Stimulated activated CD8-positive, alpha-beta memory T cell treated with anti-CD3 and anti-CD28 coated beads, Interleukin-4, amount 100 ng/mL, for 4 hours (primary cell): ENCODE measurements at places on chromosomes 5 and 9.

DNA sequence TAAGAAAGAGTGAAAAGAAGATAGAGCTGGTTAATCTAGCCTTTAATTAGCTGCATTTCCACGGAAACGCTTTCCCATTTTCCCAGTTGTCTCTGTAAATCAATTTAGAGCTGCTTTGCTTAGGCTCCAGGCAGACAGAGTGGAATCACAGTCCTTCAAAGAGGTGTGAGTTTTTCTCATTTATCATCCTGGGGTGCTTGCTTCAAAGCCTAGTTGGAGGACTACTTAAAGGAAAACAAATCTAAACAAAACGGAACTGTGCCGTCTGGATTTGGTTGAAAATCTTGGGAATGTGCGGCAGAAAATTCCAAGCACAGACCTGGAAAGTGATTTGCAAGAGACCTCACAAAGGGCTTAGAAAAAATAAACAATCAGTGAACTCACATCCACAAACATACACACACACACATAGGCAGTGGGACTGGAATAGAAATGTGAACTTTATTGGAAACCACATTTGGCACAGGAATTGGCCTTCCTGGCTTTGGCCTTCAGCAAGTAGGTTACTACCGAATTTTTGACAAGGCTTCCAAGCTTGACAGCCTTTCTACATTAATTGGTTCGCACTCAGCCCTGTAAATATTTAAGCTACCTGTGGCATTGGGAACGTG is 235.2 kb upstream of the SLC24A2 start:
- no peak for DNase-seq

GRCh38 chr9:88180081-88180765 is 41.9 kb upstream of the SPATA31C2 start:
- no peak for DNase-seq

DNA sequence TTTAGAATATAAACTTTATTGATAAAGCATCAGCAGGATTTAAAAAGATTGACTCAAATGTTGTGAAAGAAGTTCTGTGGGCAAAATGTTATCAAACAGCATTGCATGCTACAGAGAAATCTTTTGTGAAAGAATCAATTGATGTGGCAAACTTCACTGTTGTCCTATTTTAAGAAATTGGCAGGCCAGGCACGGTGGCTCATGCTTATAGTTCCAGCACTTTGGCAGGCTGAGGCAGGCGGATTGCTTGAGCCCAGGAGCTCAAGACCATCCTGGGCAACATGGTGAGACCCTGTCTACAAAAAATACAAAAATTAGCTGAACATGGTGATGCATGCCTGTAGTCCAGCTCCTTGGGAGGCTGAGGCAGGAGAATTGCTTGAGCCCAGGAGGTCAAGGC is 17.4 kb downstream of the ZBTB43 start:
- no peak for DNase-seq

DNA sequence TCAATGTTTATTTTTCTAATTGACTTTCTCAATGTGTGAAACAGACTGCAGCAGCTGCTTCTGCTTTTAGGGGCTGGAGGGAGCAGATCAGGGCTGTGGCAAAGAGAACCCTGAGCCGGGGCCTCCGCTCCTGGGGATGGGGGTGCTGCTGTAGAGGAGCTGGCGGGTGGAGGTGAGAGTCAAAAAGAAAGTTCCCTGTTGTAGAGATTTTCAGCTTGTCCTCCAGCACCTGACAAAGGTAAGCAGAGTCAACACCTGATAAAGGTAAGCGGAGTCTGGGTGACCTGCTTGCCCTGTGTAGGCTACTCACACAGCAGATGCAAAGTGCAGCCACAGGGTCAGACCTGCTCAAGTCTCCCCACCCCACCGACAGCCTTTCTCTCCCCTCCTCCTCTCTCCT is 252.4 kb upstream of the IRX1 start:
- no peak for DNase-seq

DNA sequence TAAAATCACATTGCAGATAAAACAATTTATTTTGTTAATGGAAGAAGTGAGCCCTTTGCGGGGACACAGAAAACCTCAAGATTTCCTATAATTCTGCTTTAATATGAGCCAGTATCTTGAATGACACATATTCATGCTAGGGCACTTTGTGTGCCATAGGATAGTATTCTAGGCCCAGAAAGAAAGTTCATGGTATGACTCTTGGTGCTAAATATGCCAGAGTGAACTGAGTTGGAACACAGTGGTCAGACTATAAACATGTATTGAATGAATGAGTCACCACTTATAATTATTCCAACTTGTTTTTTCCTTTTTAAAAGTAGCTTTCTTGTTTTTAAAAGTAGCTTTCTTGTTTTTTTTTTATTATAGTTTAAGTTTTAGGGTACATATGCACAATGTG is 46.0 kb downstream of the ADAMTS19 start:
- DNase-seq = no peak
